Fibroblast of lung (primary cell): ENCODE measurements at places on chromosomes 3 and 15.

- H3K36me3 ChIP-seq, result no peaks in the 10 kb centered on the region
- no peaks in the 10 kb centered on the region for H3K4me1 ChIP-seq
- no peak for DNase-seq
- no peak overlapping the region for H3K27ac ChIP-seq
Measured at GRCh38 chr3:33786565-33787327, 11.7 kb upstream of the PDCD6IP start.

GRCh38 chr3:81406318-81406717 lies 355.1 kb downstream of the GBE1 start:
- no peaks in the 10 kb centered on the region for H3K27me3 ChIP-seq
- no peak overlapping the region for H3K4me3 ChIP-seq
- no peak for DNase-seq
- H3K4me1 ChIP-seq, result no peaks in the 10 kb centered on the region
- H3K36me3 ChIP-seq, result no peaks in the 10 kb centered on the region
- no peak overlapping the region for H3K27ac ChIP-seq

GRCh38 chr3:156488767-156489166 lies 66.2 kb downstream of the SSR3 start:
- no peaks in the 10 kb centered on the region for H3K27me3 ChIP-seq
- H3K36me3 ChIP-seq, result no peaks in the 10 kb centered on the region
- no peak for DNase-seq
- no peak overlapping the region for H3K4me3 ChIP-seq

DNA sequence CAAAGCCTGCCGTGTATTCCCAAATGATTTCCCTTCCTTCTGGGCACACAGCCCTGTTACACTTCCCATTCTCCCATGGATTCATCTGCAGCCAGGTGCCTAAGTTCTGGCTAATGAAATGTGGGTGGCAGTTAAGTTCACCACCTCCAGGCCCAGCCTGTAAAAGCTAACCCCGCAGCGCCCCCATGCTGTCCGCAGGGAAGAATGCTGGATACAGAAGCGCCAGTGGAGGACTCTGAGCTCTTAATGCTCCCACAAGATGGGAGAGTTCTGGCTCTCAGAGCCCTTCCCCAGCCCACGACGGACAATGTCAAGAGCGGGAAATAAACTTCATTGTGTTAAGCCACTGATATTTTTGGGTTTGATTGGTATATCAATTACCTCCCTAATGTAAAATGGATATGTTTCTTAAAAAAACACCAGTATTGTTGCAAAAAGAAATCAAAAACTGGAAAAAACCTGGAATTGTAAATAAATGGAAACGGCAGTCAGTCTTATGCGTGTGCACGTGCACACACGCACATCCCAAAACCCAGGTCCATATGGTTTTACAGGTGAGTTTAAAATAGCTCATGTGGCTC lies 37.7 kb upstream of the FGD5 start:
- no peak overlapping the region for H3K4me3 ChIP-seq
- no peaks in the 10 kb centered on the region for H3K27me3 ChIP-seq
- peak; percentile 64 for DNase-seq
- no peaks in the 10 kb centered on the region for H3K36me3 ChIP-seq
- H3K4me1 ChIP-seq, result no peaks in the 10 kb centered on the region

DNA sequence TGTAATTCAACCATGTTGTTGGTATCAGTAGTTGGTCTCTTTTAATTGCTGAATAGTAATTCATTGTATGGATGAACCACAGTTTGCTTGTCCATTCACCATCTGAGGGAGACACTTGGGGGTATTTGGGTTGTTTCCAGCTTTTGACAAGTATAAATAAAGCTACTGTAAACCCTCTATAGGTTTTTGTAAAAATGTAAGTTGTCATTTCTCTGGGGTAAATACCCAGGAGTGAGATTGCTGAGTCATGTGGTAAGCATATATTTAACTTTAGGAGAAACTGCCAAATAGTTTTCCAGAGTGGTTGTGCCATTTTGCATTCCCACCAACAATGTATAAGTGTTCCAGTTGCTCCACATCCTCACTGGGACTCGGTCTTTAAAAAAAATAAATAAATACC lies 15.4 kb upstream of the LHFPL4 start:
- H3K4me1 ChIP-seq, result no peaks in the 10 kb centered on the region
- no peak for DNase-seq
- no peak overlapping the region for H3K4me3 ChIP-seq
- H3K27ac ChIP-seq, result no peak overlapping the region
- H3K36me3 ChIP-seq, result no peaks in the 10 kb centered on the region
- no peaks in the 10 kb centered on the region for H3K27me3 ChIP-seq

- no peaks in the 10 kb centered on the region for H3K4me1 ChIP-seq
- no peak overlapping the region for H3K27ac ChIP-seq
- H3K27me3 ChIP-seq, result peaks cover 2% of the 10 kb centered on the region
- H3K4me3 ChIP-seq, result no peak overlapping the region
Measured at GRCh38 chr3:46029953-46030543, 2.8 kb upstream of the XCR1 start.

- H3K27ac ChIP-seq, result peak overlapping the region; percentile 82
- H3K4me1 ChIP-seq, result peaks cover 31% of the 10 kb centered on the region
- no peaks in the 10 kb centered on the region for H3K36me3 ChIP-seq
Measured at GRCh38 chr3:127735767-127736693, 63.3 kb downstream of the ABTB1 start.

DNA sequence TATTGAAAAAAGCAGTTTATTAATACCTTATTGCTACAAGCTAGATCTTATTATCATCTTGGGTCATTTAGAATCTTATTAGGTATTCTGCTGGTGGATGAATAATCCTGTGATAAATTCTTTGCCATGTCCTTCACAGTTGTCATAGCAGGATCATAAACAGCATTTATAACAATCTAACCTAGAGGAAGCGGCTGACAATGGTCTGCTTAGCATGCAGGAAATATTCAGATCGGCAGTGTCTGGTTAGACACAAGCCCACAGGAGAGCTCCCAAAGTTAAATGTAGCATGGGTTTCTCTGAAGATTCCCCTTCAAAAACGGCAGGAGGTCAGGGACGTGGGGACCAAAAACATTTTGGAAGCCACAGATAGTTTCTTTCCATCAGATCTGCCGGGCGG lies 179.3 kb downstream of the FOXB1 start:
- no peaks in the 10 kb centered on the region for H3K36me3 ChIP-seq
- H3K27me3 ChIP-seq, result peaks cover 2% of the 10 kb centered on the region
- no peak for DNase-seq
- H3K4me3 ChIP-seq, result no peak overlapping the region
- H3K4me1 ChIP-seq, result no peaks in the 10 kb centered on the region

GRCh38 chr15:59825901-59826300 lies 136.8 kb upstream of the BNIP2 start:
- H3K4me3 ChIP-seq, result no peak overlapping the region
- H3K27ac ChIP-seq, result no peak overlapping the region
- no peak for DNase-seq
- no peaks in the 10 kb centered on the region for H3K4me1 ChIP-seq
- H3K36me3 ChIP-seq, result no peaks in the 10 kb centered on the region

- no peak overlapping the region for H3K4me3 ChIP-seq
- H3K27ac ChIP-seq, result no peak overlapping the region
- DNase-seq, result peak; percentile 42
Measured at GRCh38 chr3:114127517-114127916, 51.3 kb downstream of the DRD3 start.

DNA sequence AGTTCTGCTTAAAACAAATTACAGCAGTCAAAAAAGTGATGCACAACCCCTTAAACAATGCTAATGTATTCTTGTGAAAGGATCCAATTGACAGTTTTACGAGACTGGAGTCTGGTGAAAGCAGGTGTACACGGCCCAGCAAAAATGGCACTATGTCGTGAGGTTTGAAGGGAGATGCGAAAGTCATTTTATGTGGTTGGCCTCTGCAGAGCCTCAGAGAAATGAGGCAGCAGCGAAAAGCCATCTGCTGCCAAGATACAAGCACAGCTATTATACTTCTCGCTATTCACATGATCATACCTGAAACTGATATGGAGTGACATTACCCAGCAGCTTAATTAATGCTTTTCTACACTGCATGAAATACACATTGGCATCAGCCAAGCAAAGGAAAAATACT lies 36.4 kb downstream of the MECOM start:
- no peak overlapping the region for H3K4me3 ChIP-seq
- no peaks in the 10 kb centered on the region for H3K4me1 ChIP-seq
- H3K27ac ChIP-seq, result no peak overlapping the region
- H3K36me3 ChIP-seq, result no peaks in the 10 kb centered on the region
- H3K27me3 ChIP-seq, result no peaks in the 10 kb centered on the region
- DNase-seq, result no peak

DNA sequence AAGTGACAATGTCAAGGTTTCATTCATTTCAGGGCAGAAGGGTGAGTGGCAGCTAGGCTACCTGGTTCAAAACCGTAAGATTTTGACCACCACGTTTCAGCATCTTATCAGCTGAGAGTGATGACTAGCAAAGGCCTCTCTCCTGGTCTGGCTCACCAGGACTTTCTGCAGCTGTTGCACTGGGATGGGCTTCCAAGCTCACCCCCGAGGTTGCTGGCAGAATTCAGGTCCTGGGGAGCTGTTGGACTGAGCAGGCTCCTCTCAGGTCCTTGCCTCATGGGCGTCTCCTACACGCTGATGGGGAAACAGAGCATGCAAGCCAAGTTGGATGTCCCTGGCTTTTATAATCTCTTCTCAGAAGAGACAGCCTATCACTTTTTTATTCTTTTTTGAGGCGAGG lies 88.8 kb upstream of the RNU6-1 start:
- H3K36me3 ChIP-seq, result no peaks in the 10 kb centered on the region
- no peak overlapping the region for H3K27ac ChIP-seq
- H3K4me1 ChIP-seq, result no peaks in the 10 kb centered on the region
- H3K4me3 ChIP-seq, result no peak overlapping the region
- peaks cover 3% of the 10 kb centered on the region for H3K27me3 ChIP-seq
- DNase-seq, result no peak

GRCh38 chr3:49333091-49333490 lies 6.8 kb downstream of the USP4 start:
- no peak overlapping the region for H3K27ac ChIP-seq
- H3K36me3 ChIP-seq, result peaks cover 13% of the 10 kb centered on the region
- no peaks in the 10 kb centered on the region for H3K4me1 ChIP-seq
- no peak for DNase-seq
- H3K4me3 ChIP-seq, result no peak overlapping the region
- H3K27me3 ChIP-seq, result no peaks in the 10 kb centered on the region

- no peak overlapping the region for H3K27ac ChIP-seq
- H3K36me3 ChIP-seq, result no peaks in the 10 kb centered on the region
- peaks cover 4% of the 10 kb centered on the region for H3K4me1 ChIP-seq
- no peak overlapping the region for H3K4me3 ChIP-seq
- no peaks in the 10 kb centered on the region for H3K27me3 ChIP-seq
Measured at GRCh38 chr3:74531491-74531890, 83.0 kb downstream of the CNTN3 start.

DNA sequence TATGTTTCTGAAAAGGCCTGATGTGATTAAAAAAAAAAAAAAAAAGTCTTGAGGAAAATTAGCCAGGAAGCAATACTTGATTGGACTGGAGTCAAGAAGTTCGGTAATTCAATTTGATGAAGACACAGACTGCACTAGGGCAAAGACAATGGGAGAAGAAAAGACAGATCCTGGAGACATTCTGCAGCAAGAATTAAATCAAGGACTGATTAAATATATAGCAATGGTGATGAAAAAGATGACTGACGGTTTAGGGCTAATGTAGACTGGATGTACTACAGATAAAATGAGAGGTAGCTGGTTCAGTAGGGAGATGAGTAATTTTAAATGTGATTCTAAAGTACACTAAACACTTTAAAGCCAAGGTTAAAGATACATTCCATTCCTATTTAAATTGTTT lies 13.8 kb downstream of the MRPL47 start:
- no peak for DNase-seq
- H3K4me3 ChIP-seq, result no peak overlapping the region
- H3K36me3 ChIP-seq, result peaks cover 4% of the 10 kb centered on the region
- no peak overlapping the region for H3K27ac ChIP-seq
- H3K4me1 ChIP-seq, result no peaks in the 10 kb centered on the region

GRCh38 chr3:61315871-61316270 lies 64.6 kb upstream of the FHIT start:
- H3K27ac ChIP-seq, result no peak overlapping the region
- H3K4me1 ChIP-seq, result no peaks in the 10 kb centered on the region
- H3K27me3 ChIP-seq, result no peaks in the 10 kb centered on the region
- H3K4me3 ChIP-seq, result no peak overlapping the region
- H3K36me3 ChIP-seq, result no peaks in the 10 kb centered on the region

DNA sequence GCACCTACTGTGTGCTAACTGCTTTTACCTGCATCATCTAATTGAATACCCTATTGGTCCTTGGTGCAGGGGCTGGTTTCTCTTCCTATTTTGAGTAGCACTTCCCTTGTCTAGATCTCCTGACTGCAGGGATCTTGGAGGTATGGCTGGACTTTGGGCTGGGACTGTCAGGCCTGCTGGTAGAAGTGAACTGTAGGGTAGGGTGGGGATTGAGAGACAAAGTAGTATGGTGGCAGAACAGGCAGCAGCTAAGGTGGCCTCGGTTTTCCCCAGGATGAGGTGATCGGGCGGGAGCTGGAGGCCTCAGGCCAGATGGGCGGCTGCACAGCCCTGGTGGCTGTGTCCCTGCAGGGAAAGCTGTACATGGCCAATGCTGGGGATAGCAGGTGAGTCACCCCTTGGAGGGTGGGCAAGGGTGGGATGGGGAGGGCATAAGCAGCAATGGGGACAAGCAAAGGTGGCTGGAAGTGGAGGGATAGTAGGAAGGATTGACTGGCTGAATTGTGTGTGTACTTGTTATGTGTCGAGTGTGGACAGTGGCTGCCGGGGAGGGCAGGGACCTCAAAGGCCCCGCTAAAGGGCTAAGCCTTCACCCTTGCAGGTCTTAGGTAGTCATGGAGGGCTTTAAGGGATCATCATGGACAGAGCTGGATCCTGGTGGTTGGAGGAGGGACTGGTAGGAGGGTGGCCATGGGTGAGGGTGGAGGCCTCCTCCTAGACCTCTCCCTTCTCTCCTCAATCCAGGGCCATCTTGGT lies 2.0 kb downstream of the PPM1M start:
- H3K4me3 ChIP-seq, result no peak overlapping the region
- H3K36me3 ChIP-seq, result peaks cover 12% of the 10 kb centered on the region
- H3K27ac ChIP-seq, result no peak overlapping the region
- H3K4me1 ChIP-seq, result peaks cover 2% of the 10 kb centered on the region
- no peak for DNase-seq

DNA sequence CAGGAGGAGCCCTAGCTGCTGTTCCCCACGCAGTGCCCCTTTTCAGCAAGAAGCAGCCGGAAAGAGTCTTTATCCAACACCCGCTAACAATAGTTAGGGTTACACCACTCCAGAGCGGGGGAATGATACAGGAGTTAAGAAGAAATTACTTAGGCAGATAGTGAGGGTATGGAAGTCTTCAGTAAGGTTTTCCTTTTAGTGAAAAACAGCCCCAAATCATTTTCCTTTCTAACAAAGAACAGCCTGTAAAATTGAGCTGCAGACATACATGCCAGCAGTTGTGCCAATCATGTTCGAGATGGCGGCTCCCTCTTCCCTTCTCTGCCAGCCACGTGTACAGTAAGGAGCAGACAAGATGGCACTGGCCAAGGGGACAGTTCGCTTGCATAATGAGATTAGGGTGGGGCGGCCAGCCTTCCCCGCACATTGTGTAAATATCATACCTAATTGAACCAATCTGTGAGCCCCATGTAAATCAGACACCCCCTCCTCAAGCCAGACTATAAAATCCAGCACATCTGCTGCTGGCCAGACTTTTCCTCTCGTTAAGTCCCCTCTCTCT lies 18.5 kb upstream of the SENP5 start:
- H3K27me3 ChIP-seq, result no peaks in the 10 kb centered on the region
- no peak overlapping the region for H3K27ac ChIP-seq
- H3K4me3 ChIP-seq, result no peak overlapping the region
- H3K4me1 ChIP-seq, result no peaks in the 10 kb centered on the region
- H3K36me3 ChIP-seq, result no peaks in the 10 kb centered on the region
- no peak for DNase-seq

GRCh38 chr15:57565311-57565710 lies 26.4 kb upstream of the MYZAP start:
- H3K27ac ChIP-seq, result no peak overlapping the region
- H3K4me3 ChIP-seq, result no peak overlapping the region
- DNase-seq, result no peak
- H3K4me1 ChIP-seq, result no peaks in the 10 kb centered on the region
- no peaks in the 10 kb centered on the region for H3K27me3 ChIP-seq
